ENCODE measurements at places on chromosomes 11 and 22.

- no peak for DNase-seq
These were observed 145.7 kb upstream of the TEAD1 start for GRCh38 chr11:12528487-12528886.

- no peak for DNase-seq
These were observed 2.3 kb downstream of the ANO9 start for GRCh38 chr11:439315-440064.

DNA sequence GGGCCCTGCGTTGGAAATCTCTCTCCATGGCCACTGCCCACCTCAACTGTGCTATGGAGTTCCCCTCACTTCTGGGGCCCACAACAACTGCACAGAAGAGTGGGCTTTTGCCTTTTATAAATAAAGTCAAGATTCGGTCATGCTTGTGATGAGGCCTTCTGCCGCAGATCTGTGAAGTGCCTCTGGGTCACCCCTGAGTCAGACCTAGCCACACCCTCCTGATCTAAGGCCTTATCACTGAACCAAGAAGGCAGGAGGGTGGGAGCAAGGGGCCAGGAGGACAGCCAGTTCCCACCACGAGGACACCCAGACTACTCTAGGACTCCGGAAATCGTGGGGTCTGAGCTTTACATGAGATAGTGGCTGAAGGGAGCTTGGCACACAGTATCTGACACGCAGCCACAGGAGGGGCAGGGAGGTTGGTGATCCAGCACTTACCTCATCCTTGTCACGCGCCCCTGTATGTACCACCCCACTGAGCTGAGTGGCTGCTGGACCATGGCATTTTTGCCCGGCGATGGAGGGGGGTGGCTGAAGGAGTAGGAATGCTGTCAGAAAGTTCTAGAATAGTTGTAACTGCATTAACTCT lies 115.7 kb downstream of the ABTB2 start:
- DNase-seq, result no peak

- peak; percentile 88 for DNase-seq
These were observed 9.4 kb downstream of the PLAAT2 start for GRCh38 chr11:63553759-63554158.

DNA sequence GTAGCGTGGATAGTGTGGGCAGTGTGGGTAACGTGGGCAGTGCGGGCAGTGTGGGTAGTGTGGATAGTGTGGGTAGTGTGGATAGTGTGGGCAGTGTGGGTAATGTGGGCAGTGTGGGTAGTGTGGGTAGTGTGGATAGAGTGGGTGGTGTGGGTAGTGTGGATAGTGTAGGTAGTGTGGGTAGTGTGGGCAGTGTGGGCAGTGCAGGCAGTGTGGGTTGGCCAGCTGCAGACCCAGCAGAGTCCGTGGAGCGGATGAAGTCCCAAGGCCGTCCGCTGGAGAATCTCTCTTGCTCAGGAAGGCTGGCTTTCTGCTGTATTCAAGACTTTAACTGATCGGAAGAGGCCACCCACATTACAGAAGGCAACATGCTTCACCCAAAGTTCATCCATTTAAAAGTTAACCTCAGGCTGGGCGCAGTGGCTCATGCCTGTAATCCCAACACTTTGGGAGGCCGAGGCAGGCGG lies 26.1 kb upstream of the KRTAP5-6 start:
- no peak for DNase-seq

GRCh38 chr11:44747836-44748235 lies 21.1 kb downstream of the TSPAN18 start:
- no peak for DNase-seq

DNA sequence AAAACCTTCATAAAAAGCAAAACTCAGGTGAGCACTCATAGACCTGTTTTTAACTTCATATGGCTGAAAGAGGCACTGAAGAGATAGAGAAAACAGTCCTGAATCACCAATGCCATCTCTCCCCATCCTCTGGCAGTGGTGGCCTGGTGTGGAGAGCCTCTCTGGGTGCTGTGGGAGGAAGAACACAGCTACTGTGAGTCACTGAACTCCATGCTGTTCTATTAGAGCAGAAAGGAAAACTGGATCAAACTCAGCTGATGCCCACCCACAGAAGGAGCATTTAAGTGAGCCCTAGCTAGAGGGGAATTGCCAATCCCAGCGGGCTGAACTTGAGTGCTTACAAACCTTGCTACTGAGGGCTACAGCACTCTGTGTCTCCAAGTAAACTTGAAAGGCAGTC lies 115.3 kb upstream of the SESN3 start:
- no peak for DNase-seq

- DNase-seq, result no peak
These were observed 117.2 kb upstream of the NAV2 start for GRCh38 chr11:19595499-19595839.

- DNase-seq, result no peak
These were observed 6.0 kb downstream of the SBF2 start for GRCh38 chr11:10287766-10288715.

GRCh38 chr11:119605137-119605665 lies 123.8 kb downstream of the NECTIN1 start:
- DNase-seq, result no peak

GRCh38 chr11:83027794-83028193 lies 43.9 kb downstream of the RAB30 start:
- no peak for DNase-seq

GRCh38 chr11:95450547-95451123 lies 219.6 kb upstream of the SESN3 start:
- DNase-seq, result no peak

DNA sequence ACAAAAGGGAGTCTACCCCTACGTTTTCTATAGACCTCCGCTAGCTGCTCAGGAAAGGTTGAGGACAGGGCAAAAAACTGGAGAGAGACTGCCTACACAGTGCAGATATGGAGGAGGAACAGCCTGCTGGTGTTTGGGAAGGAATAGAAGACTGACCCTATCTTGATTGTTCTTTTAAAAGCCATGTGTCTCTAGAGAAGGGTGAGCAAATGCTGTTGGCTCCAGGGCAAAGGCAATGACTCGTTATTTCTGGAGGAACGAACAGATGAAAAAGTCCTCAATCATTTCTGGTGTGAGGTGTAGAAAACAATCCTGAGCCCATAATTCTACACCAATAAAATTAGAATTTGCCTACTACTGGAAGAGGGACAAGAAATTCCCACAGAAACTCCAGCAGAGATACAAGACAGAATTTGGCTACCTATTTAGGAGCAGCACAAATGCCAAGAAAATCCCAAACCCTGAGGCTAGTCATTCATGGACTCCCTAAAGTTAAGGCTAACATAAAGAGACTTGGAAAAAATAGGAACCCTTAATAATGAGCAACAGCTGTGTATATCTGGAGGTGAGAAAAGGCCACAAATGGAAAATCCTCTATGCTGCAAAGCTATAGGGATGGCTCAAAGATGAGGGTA lies 1206.3 kb upstream of the CNTN5 start:
- DNase-seq, result no peak

DNA sequence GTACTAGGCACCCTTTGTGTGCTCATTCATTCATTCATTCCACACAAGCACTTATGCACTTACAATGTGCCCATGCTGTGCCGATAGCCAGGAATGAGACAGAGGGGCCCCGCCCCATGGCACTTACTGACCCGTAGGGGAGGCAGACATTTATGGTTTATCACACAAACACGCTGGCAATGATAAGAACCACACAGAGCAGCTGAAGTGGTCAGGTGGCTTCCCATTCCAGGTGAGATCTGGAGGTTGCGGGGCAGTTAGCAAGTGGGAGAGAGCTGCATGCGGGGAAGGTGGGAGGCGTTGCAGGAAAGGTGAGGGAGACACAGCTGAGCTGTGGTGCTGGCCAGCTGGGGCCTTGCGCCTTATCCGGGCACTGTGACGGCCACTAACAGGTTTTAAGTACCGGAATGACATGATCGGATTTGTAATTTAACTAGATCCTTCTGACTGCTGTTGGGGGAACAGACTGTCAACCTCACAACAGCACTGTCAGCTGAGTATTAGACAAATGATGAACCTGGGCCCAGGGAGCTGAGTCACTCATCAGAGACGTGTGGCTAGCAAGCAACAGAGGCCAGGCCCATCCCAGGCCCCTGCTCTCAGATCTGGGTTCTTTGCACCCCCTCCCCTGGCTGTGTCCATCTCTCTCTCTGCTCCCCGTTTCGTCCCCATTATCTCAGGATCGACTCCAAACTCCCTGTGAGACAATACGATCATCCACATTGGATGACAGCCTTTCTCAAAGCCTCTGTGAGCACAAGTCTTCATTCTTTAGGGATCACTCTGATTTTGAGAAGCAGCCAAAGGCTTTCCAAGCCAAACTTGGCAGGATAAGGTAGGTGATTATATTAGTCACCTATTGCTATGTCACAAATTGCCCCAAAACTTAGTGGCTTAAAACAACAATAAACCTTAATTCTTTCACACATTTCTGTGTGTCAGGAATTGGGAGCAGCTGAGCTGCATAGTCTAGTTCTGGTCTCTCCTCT lies 28.4 kb downstream of the RASD2 start:
- no peak for DNase-seq

DNA sequence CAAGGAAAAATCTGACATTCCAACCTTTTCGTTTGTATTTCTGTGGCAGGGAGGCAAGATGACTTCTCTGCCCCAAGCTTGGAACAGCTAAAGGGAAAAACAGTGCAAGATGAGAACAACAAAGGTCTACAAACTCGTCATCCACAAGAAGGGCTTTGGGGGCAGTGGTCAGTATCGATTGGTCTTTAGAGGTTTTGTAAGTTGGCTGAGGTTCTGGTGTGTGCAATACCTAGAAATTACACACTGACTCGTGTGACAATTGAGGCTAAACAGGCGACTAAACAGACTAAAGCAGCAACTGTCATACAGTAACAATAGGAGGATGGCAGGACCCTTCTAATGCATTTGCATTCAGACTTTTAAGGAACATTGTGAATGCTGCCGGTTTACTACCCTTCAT lies 994 bp downstream of the DEPDC5 start:
- DNase-seq, result no peak

DNA sequence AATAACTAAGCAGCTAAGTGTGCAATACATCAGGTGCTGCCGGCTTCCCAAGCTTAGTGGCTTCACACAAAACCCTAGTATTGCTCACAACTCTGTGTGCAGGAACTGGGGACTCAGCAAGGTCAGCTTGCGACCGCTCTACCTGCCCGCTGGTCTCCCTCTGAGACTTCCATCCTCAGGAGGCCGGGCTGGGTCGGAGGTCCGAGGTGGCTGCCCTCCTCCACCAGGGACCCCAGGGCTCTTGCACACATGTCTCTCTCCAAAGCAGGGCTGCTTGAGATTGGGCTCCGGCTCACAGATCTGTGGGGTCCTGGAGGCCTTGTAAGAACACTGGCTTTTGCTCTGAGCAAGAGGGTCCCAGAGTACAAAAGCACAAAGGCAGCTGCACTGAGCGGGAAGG lies 25.4 kb upstream of the FGF19 start:
- DNase-seq, result no peak

- no peak for DNase-seq
These were observed 26.4 kb upstream of the OR8D2 start for GRCh38 chr11:124346311-124346955.

- DNase-seq, result no peak
These were observed 26.1 kb downstream of the SMCO4 start for GRCh38 chr11:93517041-93517440.
